ENCODE measurements at places on chromosomes 7 and 10. TPM values are rescaled to one million over a fixed set of nuclear protein-coding genes. Genes with fewer than 3 reads are reported as not detected.

DNA sequence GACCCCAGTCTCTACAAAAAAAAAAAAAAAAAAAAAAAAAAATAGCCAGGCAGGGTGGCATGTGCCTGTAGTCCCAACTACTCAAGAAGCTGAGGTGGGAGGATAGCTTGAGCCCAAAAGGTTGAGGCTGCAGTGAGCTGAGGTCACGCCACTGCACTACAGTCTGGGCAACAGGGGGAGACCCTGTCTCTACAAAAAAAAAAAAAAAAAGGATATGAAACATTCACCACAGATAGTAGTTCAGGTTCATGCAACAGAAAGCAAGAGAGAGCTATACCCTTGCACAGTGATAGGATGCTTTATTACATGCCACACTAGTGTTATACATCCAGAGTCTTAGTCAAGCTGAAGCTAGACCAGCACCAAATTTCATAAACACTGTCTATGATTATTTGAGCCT, 148.4 kb upstream of the KAT6B start:
- DNase-seq: no peak

GRCh38 chr10:24485304-24485703, 238.4 kb downstream of the ARHGAP21 start:
- DNase-seq: no peak

GRCh38 chr10:90817128-90817889, 40.5 kb downstream of the HTR7 start:
- no peak for DNase-seq

DNA sequence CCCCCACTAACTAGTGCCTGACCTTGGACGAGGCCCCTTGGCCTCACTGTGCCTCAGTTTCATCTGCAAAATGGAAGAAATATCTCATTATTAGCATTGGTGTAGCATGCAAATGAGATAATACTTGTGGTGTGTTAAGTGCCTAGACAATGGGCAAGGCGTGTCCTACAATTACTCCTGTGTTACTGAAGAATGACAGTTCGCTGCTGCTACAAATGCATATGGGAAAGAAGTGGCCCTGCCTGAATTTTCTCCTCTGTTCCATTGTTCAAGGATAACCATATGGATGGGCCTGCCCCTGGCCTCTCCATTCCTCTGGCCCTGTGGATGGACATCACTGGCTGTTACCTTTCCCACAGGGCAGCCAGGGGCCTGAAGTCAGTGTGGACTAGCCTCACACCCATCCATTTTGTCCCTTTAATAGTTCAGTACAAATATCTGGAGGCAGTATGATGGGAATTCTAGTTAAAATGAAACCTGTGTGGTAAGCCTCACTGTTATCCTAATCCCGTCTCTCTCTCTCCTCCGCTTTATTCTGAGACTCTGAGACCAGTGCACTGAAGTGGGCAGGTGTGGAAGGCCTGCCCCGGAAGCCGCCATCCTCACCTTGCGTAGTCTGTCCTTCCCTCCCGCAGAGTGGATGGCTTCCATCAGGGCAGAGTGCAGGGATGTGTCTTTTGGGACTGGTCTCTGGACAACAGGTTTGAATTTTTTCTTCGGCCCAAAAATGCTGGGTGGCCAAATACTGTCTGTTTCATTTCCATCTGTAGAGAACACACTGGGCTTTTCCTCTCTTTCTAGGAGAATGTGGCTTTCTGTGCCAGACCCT, 244.6 kb upstream of the GRB10 start:
- DNase-seq: no peak

DNA sequence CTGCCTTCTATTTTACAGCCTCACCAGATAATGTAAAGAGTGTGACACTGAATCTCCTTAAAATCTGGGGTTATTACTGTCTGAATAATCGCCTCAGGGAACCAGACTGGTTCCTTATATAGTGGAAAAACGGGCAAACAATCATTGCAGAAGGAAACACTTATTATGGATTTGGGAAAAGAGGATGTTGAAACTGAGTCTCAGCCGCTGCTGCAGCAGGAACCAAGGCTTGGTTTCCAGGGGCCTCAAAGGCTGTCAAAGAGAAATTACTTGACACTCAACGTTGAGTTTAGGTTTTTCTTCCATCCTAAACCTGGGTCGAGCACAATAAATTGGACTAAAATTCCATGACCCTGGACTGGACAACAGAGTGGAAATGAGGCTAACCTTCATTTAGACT, 103.8 kb upstream of the AHR start:
- DNase-seq: no peak

Gene TRIM73
- polyA plus RNA-seq: 4.8 TPM

Gene NMT2
- polyA plus RNA-seq: 15.5 TPM
